Testis (tissue), 5 donors: ENCODE measurements at places on chromosomes 7 and 10. TPM values are rescaled to one million over a fixed set of nuclear protein-coding genes. Genes with fewer than 3 reads are reported as not detected.

The KIN gene
- polyA plus RNA-seq: 8.3 TPM

DNA sequence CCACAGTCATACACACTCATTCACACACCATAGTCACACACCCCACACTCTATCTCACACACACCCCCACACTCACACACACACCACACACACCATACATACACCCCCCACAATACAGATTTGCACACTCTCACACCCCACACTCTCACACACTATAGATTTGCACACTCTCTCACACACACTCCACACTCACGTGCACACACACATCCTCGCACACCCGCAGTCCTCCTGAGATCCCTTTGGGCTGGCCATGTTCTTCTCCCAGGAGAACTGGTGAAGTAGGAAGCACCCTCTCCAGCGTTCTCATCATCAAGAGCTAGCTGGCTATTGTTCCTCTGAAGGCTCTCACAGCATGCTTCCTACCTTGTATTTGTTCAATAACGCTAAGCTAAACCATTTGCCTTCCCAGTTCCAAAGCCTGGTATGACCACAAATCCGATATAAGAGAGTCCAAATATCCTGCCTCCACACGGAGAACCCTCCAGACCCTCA is 86.2 kb downstream of the HECW1 start:
- no peaks in the 10 kb centered on the region for H3K4me1 ChIP-seq
- no peak overlapping the region for H3K4me3 ChIP-seq
- no peak for DNase-seq

DNA sequence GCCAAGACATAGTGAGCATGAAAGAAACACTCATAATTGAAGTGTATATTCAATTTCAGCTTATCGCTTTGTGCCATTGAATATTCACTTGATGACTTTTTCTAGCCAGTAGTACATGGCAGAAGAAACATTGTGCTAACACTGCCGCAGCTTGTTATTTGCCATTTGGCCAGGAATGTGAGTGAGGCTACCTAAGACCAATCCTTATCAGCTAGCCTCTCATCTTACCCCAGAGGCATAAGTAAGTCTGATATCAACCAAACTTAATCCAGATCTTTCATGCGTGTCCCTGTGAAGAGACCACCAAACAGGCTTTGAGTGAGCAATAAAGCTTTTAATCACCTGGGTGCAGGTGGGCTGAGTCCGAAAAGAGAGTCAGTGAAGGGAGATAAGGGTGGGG is 586.0 kb upstream of the MBL2 start:
- no peaks in the 10 kb centered on the region for H3K27me3 ChIP-seq
- no peak overlapping the region for H3K27ac ChIP-seq
- H3K36me3 ChIP-seq: no peaks in the 10 kb centered on the region
- DNase-seq: no peak
- H3K4me3 ChIP-seq: no peak overlapping the region
- H3K4me1 ChIP-seq: no peaks in the 10 kb centered on the region

DNA sequence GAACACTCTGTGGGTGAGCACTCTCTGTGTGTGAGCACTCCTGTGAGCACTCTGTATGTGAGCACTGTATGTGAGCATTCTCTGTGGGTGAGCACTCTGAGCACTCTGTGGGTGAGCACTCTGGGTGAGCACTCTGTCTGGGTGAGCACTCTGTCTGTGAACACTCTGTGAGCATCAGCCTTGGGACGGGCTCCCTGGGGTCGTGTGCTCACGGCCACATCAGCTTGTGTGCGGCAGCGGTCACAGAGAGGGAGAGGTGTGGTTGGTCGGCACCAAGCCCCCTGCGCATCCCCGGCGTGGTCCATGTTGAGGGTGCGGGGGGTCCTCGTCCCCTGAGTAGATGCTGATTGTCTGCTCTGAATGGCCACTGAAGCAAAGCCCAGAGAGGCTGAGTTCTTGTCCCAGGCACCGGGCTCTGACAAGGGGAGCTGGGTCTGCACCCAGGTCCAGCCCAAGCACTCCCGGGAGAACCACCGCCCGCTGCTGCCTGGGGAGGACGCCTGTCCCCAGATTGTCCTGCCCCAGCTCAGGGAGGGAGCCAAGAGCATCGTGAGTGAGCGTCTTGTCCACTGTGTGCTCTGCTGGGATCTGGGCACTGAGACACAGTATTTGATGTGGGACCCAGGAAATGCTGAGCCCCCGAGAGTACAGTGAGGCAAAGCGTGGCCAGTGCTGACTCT is 143.7 kb downstream of the DNAJB6 start:
- no peaks in the 10 kb centered on the region for H3K4me1 ChIP-seq
- no peaks in the 10 kb centered on the region for H3K27me3 ChIP-seq
- H3K27ac ChIP-seq: no peak overlapping the region
- H3K36me3 ChIP-seq: no peaks in the 10 kb centered on the region

The CHAT gene
- polyA plus RNA-seq: 0.75 TPM

GRCh38 chr7:6533893-6534495 is 17.3 kb downstream of the GRID2IP start:
- H3K4me1 ChIP-seq: peaks cover 8% of the 10 kb centered on the region
- no peak overlapping the region for H3K27ac ChIP-seq
- no peak for DNase-seq
- no peaks in the 10 kb centered on the region for H3K36me3 ChIP-seq

GRCh38 chr10:22333975-22334282 is 11.4 kb upstream of the SPAG6 start:
- H3K27me3 ChIP-seq: no peaks in the 10 kb centered on the region
- no peaks in the 10 kb centered on the region for H3K36me3 ChIP-seq
- no peak for DNase-seq
- peaks cover 3% of the 10 kb centered on the region for H3K4me1 ChIP-seq
- no peak overlapping the region for H3K27ac ChIP-seq
- peak overlapping the region; percentile 45 for H3K4me3 ChIP-seq

DNA sequence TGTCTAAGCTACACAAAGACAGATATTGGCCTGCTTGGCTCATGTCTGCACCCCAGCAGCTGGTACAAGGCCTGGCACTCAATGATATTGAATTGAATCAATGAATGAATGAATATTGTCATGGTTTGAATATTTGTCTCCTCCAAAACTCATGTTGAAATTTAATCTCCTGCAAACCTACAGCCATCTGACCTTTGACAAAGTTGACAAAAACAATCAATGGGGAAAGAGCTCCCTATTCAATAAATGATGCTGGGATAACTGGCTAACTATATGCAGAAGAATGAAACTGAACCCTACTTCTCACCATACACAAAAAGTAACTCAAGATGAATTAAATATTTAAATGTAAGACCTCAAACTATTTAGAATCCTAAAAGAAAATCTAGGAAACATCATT is 144.7 kb downstream of the CYP26A1 start:
- no peak overlapping the region for H3K27ac ChIP-seq
- H3K4me3 ChIP-seq: no peak overlapping the region
- no peak for DNase-seq
- no peaks in the 10 kb centered on the region for H3K36me3 ChIP-seq
- H3K27me3 ChIP-seq: no peaks in the 10 kb centered on the region

The LBX1 gene
- polyA plus RNA-seq: not detected

- DNase-seq: peak; percentile 32
- peaks cover 15% of the 10 kb centered on the region for H3K4me1 ChIP-seq
- peak overlapping the region; percentile 55 for H3K4me3 ChIP-seq
- no peaks in the 10 kb centered on the region for H3K27me3 ChIP-seq
These were observed 73.0 kb upstream of the LRRC4 start for GRCh38 chr7:128104108-128104742.

DNA sequence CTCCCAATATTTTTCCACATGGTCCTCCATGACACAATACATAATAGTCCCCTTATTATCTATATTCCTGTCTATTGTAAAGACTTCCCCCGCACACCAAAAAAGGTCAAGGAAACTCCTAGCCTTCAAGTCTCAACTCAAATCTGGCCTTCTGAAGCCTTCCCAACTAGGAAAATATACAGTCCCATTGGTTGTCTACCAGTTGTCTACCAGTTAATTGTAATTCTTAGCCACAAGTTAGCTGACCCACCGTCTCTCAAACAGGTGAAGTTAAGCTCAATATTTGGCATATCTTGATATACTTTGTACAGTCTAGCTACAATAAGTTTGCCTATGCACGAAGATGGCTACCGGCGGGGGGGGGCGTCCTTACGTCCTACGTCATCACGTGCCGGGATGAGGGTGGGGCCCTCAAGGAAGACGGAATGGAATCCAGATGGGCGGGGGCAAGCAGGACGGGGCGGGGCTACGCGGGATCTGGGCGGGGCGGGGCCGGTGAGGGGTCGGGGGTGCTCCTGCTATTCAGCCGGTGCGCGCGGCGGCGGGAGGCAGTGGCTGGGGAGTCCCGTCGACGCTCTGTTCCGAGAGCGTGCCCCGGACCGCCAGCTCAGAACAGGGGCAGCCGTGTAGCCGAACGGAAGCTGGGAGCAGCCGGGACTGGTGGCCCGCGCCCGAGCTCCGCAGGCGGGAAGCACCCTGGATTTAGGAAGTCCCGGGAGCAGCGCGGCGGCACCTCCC is at the start of gene AHR:
AHR (plus strand) TSS at position 551 of the 738 bp plus-strand sequence. CDS start 613 bp downstream, outside the sequence.
- peak; percentile 98 for DNase-seq
- H3K4me3 ChIP-seq: peak within 1 kb of the TSS; percentile 98
- H3K36me3 ChIP-seq: no peaks in the 10 kb centered on the region
- peak within 1 kb of the TSS; percentile 90 for H3K27ac ChIP-seq
- H3K27me3 ChIP-seq: no peaks in the 10 kb centered on the region

The GAD2 gene
- 0.66 TPM for polyA plus RNA-seq

GRCh38 chr7:157807510-157807909 is 470.7 kb downstream of the DNAJB6 start:
- no peak for DNase-seq
- no peak overlapping the region for H3K4me3 ChIP-seq
- H3K27ac ChIP-seq: no peak overlapping the region

The ANKRD61 gene
- polyA plus RNA-seq: 17.3 TPM

The OPN4 gene
- not detected for polyA plus RNA-seq

GRCh38 chr10:96910488-96911395 is 78.6 kb downstream of the LCOR start:
- no peak overlapping the region for H3K27ac ChIP-seq
- DNase-seq: no peak
- no peaks in the 10 kb centered on the region for H3K36me3 ChIP-seq
- H3K4me3 ChIP-seq: no peak overlapping the region
- H3K27me3 ChIP-seq: no peaks in the 10 kb centered on the region

The MRC1 gene
- polyA plus RNA-seq: 20.4 TPM

DNA sequence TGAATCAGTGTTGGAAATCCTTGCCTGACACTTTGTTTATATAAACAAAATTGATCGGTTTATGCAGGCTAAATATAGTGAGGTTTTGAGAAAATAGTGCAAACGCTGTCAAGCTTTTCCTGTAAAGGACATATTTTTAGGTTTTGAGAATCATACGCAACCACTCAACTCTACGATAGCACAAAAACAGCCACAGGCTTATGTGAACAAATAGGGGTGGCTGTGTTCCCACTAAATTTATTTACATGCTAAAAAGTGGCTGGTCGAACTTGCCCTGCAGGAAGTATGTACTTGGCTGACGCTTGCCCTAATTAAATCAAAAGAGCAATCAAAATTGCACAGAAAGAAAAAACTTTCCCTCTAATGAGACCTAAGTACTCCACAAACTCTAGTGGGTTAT is 234.7 kb upstream of the CACNA2D1 start:
- H3K4me3 ChIP-seq: no peak overlapping the region
- no peak overlapping the region for H3K27ac ChIP-seq
- no peak for DNase-seq
- no peaks in the 10 kb centered on the region for H3K4me1 ChIP-seq
- H3K27me3 ChIP-seq: no peaks in the 10 kb centered on the region

GRCh38 chr10:60434418-60435046 is 44.9 kb upstream of the ANK3 start:
- H3K27ac ChIP-seq: no peak overlapping the region
- H3K4me3 ChIP-seq: no peak overlapping the region
- H3K4me1 ChIP-seq: no peaks in the 10 kb centered on the region
- DNase-seq: peak; percentile 52
- H3K27me3 ChIP-seq: no peaks in the 10 kb centered on the region
- no peaks in the 10 kb centered on the region for H3K36me3 ChIP-seq

GRCh38 chr10:126598009-126598408 is 72.5 kb downstream of the C10orf90 start:
- no peak overlapping the region for H3K4me3 ChIP-seq
- H3K27ac ChIP-seq: no peak overlapping the region
- H3K27me3 ChIP-seq: no peaks in the 10 kb centered on the region
- DNase-seq: peak; percentile 70
